ENCODE measurements at places on chromosomes 3 and 15.

- DNase-seq, result no peak
Observed at GRCh38 chr15:31091481-31091880, 10.0 kb downstream of the TRPM1 start.

- DNase-seq, result no peak
Observed at GRCh38 chr3:52070724-52071621, 14.6 kb upstream of the DUSP7 start.

GRCh38 chr15:29712149-29712885, 110.0 kb downstream of the TJP1 start:
- no peak for DNase-seq

GRCh38 chr3:152276681-152277080, 8.0 kb downstream of the MBNL1 start:
- no peak for DNase-seq

GRCh38 chr3:49712631-49713317, 6.7 kb downstream of the AMIGO3 start:
- DNase-seq, result no peak

DNA sequence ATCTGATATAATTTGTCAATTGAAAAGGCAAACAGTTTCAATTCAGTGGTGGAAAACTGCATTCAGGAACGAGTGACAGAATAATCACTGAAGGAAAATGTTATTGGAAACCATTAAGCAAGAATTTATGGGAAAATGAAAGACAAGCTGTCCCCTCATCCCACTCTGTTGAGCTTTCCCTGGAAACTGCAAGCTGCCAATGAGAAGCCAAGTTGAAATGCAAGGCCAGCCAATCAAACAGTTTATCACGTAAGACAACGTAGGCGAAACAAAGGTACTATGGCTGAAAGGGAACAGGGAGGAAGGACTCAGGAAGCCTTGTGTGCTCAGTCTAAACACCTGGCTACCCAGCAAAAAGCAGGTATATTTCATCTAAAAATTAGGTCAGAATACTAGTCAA, 187.9 kb upstream of the ATP10A start:
- no peak for DNase-seq
